ENCODE measurements at places on chromosomes 6 and 20. TPM values are rescaled to one million over a fixed set of nuclear protein-coding genes. Genes with fewer than 3 reads are reported as not detected.

The C4B gene
- 1.1 TPM for total RNA-seq

The OSER1 gene
- total RNA-seq = 16.8 TPM

The OR2H1 gene
- not detected for total RNA-seq

The DOK5 gene
- not detected for total RNA-seq

The GSTA1 gene
- total RNA-seq = 0.28 TPM

The SLC52A3 gene
- 0.42 TPM for total RNA-seq

The OXT gene
- not detected for total RNA-seq

The ERVFRD-1 gene
- total RNA-seq = not detected

The FAM83C gene
- 3.2 TPM for total RNA-seq

The MOXD1 gene
- total RNA-seq = 0.88 TPM

The RIPPLY2 gene
- total RNA-seq = not detected

The CLPSL1 gene
- total RNA-seq = not detected

The GRIK2 gene
- total RNA-seq = 0.07 TPM

The ACSS1 gene
- 1.3 TPM for total RNA-seq

The PKIB gene
- 4.1 TPM for total RNA-seq

The AURKA gene
- total RNA-seq = 39.7 TPM

The HLA-DQA2 gene
- not detected for total RNA-seq

The ADAT2 gene
- 4.9 TPM for total RNA-seq

The C20orf202 gene
- total RNA-seq = 0.05 TPM

The PNPLA1 gene
- 0.23 TPM for total RNA-seq

The LY6G6D gene
- not detected for total RNA-seq

The ULBP1 gene
- total RNA-seq = 0.05 TPM

The HLA-DOA gene
- 0.07 TPM for total RNA-seq

The SH3BGRL2 gene
- total RNA-seq = 11.1 TPM

The NRN1 gene
- total RNA-seq = not detected
